ENCODE measurements at places on chromosomes 5 and 9.

GRCh38 chr9:12271421-12271891, 421.7 kb upstream of the TYRP1 start:
- DNase-seq, result no peak

GRCh38 chr5:8299716-8300115, 430.8 kb downstream of the MTRR start:
- no peak for DNase-seq

DNA sequence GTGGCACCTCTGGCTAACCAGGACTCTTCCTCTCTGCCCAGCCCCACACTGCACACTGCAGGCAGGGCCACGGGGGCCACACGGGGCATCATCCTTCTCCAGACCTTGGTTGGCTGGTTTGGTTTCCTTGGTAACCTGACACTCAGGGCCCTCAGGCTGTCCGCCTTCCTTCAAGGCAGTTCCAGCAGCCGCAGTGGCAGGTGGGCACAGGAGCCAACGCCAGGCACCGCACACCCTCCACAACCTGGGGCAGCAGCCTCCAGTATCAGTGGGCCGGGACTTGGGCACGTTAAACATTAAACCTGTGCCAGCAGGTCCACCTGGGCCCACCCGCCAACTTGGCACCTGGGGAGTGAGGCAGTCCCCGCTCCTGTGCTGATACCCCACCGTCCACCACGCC, 1.9 kb downstream of the NPDC1 start:
- DNase-seq, result no peak

DNA sequence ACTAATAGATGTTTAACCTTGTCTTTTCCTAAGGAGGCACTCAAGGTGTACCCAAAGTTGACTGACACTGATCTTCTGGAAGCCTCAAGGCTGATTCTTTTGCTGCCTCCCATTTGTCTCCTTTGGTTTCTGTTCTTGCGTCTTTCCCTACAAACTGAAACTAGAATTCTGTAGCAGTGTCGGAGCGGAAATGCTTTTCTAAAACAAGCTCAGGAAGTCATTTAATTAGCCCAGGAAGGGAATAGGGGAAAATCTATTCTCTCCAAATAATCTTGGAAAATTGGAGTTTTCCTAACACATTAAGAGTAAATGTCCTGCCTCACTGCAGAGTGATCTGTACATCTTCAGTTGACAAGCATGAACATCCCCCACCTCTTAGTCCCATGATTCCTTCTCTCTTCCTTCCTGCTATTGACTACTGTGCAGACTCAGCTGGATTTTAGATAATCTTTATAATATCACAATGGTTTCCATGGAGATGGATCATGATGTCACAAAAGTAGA, 182.7 kb downstream of the NR3C1 start:
- no peak for DNase-seq

- DNase-seq, result no peak
Measured at GRCh38 chr5:179860301-179860700, 1.7 kb upstream of the MRNIP start.

DNA sequence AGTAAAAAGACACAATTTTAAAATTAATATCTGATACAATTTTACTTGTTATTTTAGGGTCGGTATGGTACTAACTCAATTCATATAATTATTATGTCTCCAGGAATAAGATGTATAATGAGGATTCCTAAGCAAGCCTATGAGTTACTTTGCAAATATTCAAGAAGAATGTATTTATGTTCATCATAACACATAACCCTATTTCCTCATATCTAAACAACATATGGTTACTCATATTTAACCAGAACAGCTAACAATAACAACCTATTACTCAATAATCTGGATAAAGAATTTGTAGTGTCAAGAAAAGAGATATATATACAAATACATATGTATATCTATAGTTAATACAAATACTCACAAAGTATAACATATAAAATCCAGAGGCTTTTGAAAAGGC, 285.9 kb downstream of the ARL15 start:
- no peak for DNase-seq

All from stimulated activated naive CD4-positive, alpha-beta T cell treated with Interleukin-2 at 50 U/mL for 16 hours (primary cell).